ENCODE measurements at places on chromosomes 5 and 9.

DNA sequence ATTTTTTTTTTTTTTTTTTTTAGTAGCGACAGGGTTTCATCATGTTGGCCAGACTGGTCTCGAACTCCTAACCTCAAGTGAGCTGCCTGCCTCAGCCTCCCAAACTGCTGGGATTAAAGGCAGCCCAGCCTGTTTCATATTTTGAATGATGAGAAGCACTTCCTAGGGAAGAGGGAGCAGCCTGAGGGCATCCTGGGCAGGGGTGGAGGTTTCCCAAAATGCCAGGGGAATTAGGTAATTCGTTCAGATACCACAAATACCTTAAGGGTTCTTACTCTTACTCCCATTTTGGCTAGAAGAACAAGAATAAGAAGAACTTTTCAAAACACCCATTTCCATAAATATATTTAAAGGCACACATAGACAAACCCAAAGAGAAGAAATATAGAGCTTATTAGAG is 29.5 kb upstream of the RAPGEF1 start:
- DNase-seq: no peak

- DNase-seq: no peak
Measured at GRCh38 chr9:88370346-88370745, 17.9 kb upstream of the SPIN1 start.

DNA sequence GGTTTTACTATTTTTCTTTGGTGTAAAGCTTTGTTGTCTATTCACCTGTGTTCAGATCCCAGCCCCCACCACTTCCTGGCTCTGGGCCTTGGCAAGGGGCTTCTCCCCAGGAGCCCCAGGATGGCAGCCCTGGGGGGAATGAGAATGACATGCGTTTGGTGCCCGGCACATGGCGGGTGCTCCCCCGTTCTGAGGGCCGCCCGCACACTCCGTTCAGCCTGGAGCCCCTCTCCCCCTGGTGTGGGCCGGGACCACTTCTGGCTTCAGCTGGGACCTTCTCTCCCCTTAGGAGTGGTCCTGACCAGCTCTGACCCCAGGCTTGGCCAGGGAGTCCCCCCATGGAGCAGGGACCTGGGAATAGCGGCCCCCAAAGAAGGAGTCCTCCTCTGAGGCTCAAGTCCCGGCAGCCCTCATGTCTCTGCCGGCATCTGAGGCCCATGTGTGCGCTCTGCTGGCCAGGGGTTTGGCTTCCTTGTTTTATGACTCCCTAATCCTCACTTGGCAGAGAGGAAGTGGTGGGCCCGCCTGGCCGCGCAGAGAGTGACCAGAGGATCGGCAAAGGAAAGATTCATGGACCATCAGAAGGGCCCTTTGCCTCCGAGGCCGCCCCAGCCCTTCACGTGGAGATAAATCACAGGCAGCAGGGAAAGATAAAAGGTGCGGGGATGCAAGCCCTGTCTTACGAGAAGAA is 57.0 kb upstream of the LMX1B start:
- no peak for DNase-seq

DNA sequence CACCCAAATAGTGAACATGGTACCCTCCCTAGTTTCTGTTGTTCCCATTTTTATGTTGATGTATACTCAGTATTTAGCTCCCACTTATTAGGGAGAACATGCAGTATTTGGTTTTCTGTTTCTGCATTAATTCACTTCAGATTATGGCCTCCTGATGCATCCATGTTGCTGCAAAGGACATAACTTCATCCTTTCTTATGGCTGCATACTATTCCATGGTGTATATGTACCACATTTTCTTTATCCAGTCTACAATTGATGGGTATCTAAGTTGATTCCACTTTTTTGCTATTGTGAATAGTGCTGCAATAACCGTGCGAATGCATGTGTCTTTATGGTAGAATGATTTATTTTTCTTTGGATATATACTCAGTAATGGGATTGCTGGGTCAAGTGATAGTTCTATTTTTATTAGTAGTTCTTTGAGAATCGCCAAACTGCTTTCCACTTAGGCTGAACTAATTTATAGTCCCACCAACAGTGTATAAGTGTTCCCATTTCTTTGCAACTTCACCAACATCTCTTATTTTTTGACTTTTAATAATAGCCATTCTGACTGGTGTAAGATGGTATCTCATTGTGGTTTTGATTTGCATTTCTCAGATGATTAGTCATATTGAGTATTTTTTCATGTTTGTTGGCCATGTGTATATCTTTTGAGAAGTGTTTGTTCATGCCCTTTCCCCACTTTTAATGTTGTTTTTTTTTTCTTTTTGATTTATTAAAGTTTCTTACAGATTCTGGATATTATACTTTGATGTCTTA is 79.6 kb downstream of the SMIM15 start:
- DNase-seq: no peak

- DNase-seq: no peak
Measured at GRCh38 chr9:105921057-105921726, 226.9 kb downstream of the TMEM38B start.
